ENCODE measurements at places on chromosomes 3 and 15.

- no peak for DNase-seq
These were observed 45.8 kb downstream of the PARP15 start for GRCh38 chr3:122623031-122623829.

DNA sequence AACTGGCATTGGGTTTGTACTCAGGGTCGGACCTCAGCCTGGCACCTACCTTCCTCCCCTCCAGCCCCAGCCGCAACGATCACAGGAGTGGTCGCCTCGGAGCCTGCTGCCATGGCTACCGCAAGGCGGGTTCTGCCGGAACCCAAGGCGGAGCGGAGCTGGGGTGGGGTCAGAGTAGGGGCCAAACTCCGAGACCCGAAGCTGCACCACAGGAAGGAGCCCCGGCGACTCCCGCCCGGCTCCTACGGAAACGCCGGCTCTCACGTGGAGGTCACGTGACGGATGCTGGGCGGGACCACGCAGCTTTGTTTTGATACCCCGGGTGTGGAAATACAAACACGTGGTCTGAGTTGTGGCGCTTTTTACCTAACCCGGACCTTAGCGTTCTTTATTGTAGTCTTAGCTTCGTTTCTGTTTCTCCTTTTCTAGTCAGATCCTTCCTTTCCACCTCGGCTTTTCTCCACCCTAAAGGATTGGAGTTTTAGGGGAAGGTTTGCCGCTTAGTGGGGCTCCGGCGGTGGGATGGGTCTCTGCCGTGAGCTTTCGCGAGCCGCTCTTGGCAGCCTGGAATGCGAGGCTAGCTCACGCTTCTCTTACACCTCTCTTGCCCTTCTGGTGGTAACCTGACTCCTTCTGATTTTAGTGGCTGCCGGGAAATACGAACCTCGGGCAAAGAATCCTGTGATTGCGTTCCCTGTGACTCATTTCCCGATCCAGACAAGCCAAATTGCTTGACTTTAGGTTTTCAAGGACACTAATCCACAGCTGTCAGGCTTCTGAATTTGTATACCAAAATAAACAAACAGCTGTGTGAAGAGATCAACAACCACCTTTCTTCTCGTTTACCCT, at the start of gene HSPBAP1:
TSS of gene HSPBAP1 (minus strand) at position 264 of the 849 bp plus-strand sequence. CDS start at position 113, 151 bp downstream.
- peak; percentile 93 for DNase-seq

GRCh38 chr15:57692709-57693108, 13.8 kb upstream of the POLR2M start:
- peak; percentile 6 for DNase-seq

DNA sequence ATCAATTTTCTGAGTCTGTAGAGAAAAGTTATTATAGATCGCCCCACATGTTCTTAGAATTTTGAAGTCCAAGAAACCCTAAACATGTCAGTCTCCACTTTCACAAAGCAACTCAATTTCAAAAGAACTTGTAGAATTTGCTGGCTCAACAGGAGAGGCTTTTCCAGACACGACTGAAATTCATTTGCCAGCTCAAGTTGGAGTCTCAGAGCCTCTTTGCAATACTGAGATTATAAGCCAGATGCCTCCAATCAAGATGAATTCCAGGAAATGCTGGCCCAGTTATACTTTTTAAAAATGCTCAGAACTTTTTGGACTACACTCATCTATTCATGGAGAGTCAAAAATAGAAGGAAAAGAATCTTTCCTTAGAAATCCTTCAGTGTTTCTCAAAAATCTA, 56.9 kb upstream of the NLGN1 start:
- DNase-seq: no peak

DNA sequence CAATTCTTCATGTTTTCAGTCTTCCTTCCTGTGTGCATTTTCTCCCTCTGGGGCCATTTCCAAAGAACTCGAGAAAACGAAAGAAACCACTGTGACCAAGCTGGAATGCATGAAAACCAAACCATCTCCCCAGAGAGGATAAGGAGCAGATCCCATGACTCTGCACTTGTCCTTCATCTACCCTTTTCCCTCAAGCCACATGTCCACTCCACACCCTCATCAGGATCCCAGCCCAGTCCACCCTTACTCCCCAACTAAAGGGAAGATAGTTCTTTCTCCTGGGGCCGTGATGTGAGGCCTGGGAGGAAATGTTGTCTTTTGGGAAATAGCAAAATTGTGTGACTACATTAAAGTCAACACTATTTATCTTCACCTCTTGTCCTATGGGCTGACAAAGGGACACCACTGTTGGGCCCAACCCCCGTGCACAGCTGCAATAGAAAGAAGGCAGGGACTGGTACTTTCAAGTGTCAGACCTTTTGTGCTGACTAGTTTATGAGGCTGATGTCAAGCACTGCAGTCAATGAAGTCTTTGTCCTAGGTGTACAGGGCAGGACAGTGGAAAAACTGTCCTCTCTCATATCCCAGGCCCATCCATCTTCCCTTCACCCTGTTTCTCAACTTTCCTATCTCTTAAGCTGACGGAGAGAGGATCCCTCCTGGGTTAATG, 487.1 kb upstream of the NR2F2 start:
- no peak for DNase-seq

GRCh38 chr3:172904711-172905373, 154.3 kb downstream of the ECT2 start:
- no peak for DNase-seq

- no peak for DNase-seq
These were observed 9.7 kb upstream of the MEIS2 start for GRCh38 chr15:37109872-37110572.

GRCh38 chr3:19903649-19904048, 30.4 kb downstream of the EFHB start:
- DNase-seq: no peak

DNA sequence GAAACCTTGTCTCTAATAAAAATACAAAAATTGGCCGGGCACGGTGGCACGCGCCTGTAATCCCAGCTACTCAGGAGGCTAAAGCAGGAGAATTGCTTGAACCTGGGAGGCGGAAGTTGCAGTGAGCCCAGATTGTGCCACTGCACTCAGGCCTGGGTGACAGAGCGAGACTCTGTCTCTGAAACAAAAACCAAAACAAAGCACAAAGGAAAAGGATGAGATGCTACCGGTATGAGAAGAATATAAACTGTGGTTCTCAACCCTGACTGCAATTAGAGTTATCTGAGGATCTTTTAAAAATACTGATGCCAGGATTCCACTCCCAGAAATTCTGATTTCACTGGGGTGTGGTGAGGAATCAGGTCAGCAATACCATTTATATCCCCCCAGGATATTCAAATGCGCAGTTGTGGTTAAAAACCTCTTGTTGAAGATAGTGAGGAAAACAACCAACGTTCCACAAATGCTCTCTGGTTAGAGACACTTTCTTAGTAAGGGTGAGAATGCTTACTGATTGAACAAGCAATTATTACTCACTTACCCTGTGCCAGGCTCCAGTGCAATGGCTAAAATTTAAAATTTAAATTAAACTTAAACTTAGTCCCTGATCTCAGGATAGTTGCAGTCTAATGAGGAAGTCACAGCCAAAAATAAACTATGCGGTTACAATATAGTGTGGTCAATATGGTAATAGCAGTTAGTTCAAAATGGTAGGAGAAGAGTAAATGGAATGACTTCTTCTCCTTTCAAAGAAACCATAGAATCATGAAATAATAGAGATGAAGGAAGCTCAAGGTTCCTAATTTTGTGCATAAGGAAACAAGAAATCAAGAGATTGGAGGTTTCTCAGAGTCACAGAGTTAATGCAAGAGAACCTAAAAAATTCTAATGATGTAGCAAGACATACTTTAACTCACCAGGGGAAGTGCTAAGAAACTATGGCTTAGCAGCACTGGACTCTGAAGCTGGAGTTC, 109.5 kb downstream of the SSR3 start:
- no peak for DNase-seq

DNA sequence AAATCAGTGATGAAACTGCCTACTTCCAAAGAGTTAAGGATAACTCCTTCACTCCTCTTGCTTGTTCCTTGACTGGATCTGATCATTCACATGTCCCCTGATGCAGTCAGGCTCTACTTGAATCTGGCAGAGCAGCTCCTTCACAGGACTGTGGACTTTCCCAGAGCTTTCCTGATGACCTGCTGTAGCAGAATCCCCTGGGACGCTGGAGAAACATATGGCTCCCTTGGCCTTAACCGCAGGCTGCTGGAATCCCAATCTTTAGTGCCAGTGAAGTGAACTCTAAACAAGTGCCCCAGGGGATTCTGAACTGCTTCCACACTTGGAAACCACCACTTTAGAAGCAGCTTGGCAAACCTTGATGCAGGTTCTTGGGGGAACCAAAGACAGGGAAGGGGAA, 217.8 kb downstream of the CHST2 start:
- no peak for DNase-seq

DNA sequence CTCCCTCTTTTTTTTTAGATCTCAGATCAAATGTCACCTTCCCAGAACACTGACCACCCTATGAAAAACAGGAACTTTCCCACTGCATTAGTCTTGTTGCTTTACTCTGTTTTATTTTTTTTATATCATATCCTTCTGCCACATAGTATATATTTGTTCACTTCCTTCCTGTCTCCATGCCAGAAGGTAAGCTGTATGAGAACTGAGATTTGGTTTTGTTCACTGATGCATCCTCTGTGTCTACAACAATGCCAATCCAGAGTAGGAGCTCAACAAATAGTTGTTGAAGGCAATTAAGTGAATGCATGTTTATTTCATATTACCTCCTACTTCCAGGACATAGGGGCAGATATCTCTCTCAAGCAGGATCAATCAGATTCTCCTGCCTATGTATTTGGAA, 114.4 kb downstream of the TPRG1 start:
- DNase-seq: no peak

DNA sequence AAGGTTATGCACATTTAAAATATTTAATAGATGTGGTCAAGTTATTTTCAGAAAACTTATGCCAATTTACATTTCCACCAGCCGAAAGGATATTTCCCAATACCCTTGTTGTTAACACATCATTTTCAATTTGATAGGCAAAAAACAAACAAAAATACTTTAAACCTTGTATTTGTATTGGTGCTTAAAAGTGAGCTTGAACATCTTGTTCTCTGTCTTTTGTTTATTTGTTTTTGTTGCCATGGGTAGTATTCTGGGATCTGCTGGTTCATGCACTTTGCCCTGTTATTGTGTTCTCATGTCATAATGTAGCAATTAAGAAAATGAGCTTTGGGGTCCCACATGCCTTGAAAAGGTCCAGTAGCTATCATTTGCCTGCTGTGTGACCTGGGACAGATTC, 191.4 kb downstream of the LRTM1 start:
- DNase-seq: no peak

DNA sequence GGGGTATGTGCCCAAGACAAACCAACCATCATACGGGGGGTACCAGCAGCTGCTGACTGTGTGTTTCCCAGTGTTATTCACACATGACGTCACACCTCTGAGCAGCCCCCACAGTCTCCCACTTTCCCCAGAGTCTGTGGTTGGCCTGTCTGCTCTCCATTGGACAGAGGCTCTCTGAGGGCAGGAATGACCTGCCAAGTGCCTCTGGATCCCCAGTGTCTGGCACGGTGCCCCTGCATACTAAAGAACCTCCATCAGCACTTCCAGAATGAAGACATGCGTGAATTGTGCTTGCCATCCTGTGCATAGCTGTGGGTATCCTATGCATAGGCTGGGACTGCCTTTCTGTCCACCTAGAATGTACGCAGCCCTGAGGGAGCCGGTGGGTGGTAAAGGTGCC, 3.5 kb upstream of the CCDC9B start:
- no peak for DNase-seq

DNA sequence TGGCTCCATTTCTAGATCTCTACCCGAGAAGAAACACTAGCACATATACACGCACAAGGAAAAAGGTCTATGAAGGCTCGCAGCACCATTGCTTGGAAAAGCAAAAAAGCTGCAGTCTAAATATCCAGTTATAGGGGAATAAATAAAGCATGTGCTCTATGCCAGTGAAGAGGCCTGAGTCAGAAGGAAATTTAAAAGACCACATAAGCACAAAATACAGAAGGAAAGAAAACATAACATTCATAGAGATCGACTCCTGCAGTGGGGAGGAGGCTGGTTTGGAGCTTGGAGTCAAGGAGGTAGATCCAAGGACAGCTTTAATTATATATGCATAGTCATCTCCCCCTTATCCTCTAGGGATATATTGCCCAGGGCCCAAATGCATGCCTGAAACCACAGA, 114.4 kb downstream of the PDZRN3 start:
- DNase-seq: no peak

GRCh38 chr3:64417816-64418215, 192.6 kb upstream of the PRICKLE2 start:
- no peak for DNase-seq

DNA sequence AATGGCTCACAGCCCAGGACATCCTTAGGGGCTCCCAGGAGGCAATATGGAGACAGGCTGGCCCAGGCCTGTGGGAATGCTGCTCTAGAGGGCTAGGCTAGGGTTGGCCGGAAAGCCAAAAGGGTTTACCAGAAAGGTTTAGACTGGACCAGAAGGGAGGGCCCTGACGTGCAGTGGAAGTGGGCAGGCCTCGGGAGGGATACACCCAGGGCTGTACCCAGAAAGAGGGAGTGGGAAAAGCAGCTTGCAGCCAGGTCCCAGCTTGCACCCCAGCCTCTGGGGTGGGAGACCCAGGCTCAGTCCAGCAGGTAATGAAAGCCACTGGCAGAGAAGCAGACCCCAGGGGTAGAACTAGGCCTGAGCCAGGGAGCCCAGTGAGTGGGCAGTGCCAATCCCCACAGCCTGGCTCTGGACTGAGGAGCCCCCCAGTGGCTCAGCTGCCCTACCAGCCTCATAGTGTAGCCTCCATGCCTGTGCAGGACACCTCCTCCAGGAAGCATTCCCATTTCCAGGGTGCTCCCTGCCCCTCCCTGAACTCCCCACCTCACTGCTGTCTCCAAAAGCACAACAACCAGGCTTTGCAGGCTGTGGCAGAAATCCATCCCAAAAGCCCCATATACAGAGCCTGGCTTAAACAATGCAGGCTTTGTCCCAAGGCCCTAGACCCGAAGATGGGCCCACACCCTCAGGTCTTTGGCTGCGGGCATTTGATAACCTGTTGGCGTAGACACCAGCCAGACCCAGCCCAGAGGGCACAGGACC, 3.5 kb downstream of the GORASP1 start:
- DNase-seq: no peak

- DNase-seq: no peak
These were observed 220.7 kb downstream of the FHIT start for GRCh38 chr3:61030469-61031035.

DNA sequence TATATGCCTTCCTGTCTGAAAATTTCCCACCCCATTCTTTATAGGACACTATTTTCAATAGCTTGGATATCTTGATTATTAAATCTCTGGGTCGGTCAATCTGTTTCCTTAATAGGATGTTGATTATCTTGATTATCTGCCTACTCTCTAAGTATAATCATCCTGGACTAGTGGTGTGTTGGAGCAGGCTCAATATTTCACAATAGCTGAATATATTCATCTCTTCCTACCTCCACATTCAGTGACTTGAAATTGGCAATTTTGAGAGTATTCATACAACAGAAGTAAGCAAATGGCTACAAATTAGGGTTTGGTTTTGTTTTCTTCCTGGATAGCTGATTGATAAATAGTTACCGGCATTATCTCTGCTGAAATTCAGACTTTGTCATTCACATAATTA, 1162.6 kb downstream of the ROBO1 start:
- no peak for DNase-seq

DNA sequence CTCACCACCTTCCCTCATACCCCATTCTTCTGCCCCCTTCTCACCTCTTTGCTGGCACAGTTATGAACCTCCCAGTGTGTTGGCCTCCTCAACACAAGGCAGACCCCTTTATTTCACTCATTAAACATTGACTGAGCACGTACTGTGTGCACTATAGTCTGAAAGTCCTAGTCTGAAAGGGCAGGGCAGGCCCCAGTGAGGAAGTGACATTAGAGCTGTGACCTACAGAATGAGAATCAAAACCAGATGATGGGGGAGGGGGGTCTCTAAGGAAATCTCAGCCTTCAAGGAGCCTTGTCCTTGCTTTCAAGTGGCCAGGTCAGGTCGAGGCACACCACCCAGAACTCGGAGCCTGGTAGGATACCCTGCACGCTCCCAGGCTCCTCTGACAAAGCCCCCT, 3.5 kb downstream of the SLC28A1 start:
- no peak for DNase-seq
